Activated CD8-positive, alpha-beta memory T cell treated with anti-CD3 and anti-CD28 coated beads for 1 hour (primary cell): ENCODE measurements at places on chromosomes 5 and 9.

GRCh38 chr9:5784526-5785315 is 48.2 kb downstream of the ERMP1 start:
- DNase-seq = no peak

GRCh38 chr9:419571-420171 is 205.0 kb downstream of the DOCK8 start:
- no peak for DNase-seq

- no peak for DNase-seq
These were observed 3.8 kb upstream of the STPG3 start for GRCh38 chr9:137247135-137247915.

GRCh38 chr5:157944077-157944633 is 85.2 kb upstream of the CLINT1 start:
- no peak for DNase-seq

DNA sequence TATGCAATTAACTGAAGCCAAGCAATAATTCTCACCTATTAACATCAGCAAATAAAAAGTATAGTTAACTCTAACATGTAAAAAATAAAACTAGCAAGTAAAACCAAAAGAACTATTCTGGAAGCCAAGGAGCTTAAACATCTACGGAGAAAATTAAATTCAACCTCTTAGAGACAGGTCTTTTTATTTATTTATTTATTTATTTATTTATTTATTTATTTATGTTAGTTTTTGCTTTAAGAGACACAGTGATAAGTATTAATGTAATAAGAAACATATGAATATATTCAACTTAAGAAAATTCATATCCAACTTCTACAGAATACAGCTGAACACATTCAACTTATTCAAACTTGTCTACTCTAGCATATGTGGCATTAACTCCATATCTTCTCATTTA is 472.1 kb upstream of the IZUMO3 start:
- no peak for DNase-seq

GRCh38 chr5:113223831-113224604 is 210.8 kb downstream of the TSSK1B start:
- DNase-seq = no peak

DNA sequence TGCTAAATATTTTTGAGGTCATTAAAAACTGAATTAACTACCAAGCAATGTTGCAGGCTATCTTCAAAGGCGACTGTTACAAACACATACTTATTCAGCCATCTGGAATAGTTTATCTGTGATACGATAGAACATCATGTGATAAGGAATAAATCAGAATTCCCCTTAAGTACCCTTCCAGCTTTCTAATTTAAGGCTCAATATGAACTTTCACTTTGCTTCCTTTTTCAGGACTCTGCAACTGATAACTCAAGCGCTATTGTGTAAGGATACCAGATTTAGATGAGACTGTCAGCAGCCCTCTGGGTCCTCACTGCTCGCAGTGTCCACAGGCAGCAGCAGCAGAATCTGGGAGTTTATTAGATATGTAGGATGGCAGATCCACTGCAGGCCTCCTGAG is 416.3 kb downstream of the SPATA31D1 start:
- no peak for DNase-seq

DNA sequence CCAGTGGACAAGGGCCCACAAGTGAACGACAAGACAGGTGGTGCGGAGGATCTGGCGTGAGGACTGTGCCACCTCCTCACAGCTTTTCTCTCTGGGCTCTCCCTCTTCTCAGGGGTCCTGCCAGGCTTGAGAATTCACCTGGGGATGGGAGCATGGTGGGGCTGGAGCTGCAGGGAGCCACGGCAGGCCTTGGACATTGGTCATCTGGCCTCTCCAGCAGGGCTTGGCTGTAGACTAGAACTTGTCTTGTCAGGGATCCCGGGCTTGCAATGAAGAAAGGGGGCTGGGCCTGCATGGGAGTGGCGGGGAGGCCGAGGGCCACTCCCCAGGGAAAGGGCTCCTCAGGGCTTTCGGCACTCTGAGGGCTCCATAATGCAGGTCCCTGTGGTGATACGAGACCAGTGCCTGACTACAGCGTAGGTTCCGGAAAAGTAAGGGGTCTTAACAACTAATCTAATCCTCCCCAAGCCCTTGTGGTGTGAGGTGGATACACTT is 126.7 kb downstream of the MACROH2A1 start:
- no peak for DNase-seq

GRCh38 chr9:126883636-126884035 is 23.2 kb downstream of the ZBTB34 start:
- DNase-seq = no peak

- DNase-seq = no peak
These were observed 28.0 kb upstream of the DMRT3 start for GRCh38 chr9:948497-948896.

DNA sequence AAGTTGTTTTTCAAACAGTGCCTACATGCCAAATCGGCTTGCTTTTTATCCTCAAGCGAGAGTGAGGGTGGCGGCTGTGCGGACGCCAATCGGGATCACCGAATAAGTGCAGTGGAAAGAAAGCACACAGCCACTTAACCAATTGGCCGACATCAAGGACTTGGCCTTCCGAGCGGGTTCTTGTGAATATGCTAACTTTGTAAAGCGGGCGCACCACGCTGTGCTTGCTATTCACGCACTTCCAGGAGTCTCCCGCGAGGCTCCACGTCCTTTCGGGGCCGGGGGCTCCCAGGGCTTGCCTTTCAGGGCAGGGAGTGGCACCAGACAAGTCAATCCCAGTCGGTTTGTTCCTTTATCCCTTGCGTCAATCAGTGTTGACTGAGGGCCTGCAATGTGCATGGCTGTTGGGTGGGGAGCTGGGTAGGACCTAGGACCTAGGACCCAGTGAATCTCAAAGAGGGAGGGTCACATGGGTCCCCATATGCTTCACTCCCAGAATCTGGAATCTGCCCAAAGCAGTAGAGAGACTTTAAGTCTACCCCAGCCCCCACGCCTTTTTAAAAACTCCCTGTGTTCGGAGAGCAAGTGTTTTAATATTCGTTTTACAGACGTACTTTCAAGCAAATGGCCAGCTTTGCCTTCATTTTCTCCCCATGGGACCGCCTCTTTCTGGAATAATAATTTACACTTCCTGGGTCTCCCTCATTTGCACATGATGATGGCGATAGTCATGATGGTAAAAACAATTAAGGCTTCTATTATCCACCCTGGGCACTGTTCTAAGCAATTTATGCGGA is 2.0 kb upstream of the GCNT4 start:
- DNase-seq = no peak

GRCh38 chr5:80958616-80959015 is 1.5 kb upstream of the RASGRF2 start:
- no peak for DNase-seq

GRCh38 chr5:1888541-1889251 is 6.0 kb upstream of the IRX4 start:
- no peak for DNase-seq

GRCh38 chr5:78761840-78762239 is 113.3 kb upstream of the LHFPL2 start:
- no peak for DNase-seq

- DNase-seq = no peak
These were observed 6.7 kb upstream of the ANKRD18B start for GRCh38 chr9:33517373-33517772.

DNA sequence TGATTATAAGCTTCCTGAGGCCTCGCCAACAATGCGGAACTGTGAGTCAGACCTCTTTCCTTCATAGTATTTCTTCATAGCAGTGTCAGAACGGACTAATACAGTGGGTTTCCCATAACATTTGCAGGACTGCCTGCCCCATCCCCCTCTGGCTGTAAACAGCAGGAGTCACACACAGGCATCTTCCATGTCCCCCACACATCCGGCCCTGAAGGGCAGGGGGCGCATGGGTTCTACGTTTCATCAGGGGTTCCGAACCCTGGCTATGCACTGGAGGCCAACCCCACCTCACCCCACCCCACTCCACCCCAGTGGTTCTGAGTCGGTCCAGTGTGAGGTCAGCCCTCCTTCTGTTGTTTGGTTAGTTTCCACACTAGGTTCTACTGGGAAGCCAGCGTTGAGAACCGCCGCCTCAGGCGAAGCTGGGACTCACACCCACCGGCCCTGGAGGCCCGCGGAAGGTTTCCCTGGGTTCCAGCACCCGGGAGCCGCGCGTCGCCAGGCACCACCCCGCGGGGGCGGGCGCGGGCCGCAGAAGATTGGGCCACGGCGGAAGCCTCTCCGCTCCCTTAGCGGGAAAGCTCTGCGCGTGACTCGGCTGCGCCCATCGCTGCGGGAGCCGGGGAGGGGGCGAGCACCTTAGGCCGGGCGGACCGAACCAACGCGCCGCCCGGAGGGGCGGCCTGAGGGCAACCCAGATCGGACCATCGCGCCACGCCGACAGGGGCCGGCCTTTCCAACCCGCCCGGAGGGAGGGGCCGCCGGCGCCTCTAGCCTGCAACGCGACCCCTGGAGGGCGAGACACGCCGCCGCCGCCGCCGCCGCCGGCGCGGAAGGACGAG is at the start of gene RUSC2:
RUSC2 (plus strand) TSS at position 799 of the 842 bp plus-strand sequence. CDS start 56,411 bp downstream, outside the sequence.
- no peak for DNase-seq

- DNase-seq = no peak
These were observed 159.7 kb upstream of the TLX3 start for GRCh38 chr5:171149333-171149732.

GRCh38 chr5:79837761-79838551 is 148.3 kb downstream of the CMYA5 start:
- DNase-seq = no peak

- no peak for DNase-seq
These were observed 271.6 kb downstream of the GABRB2 start for GRCh38 chr5:161274951-161275350.

- DNase-seq = no peak
These were observed 215.0 kb downstream of the GAPVD1 start for GRCh38 chr9:125476645-125477044.

DNA sequence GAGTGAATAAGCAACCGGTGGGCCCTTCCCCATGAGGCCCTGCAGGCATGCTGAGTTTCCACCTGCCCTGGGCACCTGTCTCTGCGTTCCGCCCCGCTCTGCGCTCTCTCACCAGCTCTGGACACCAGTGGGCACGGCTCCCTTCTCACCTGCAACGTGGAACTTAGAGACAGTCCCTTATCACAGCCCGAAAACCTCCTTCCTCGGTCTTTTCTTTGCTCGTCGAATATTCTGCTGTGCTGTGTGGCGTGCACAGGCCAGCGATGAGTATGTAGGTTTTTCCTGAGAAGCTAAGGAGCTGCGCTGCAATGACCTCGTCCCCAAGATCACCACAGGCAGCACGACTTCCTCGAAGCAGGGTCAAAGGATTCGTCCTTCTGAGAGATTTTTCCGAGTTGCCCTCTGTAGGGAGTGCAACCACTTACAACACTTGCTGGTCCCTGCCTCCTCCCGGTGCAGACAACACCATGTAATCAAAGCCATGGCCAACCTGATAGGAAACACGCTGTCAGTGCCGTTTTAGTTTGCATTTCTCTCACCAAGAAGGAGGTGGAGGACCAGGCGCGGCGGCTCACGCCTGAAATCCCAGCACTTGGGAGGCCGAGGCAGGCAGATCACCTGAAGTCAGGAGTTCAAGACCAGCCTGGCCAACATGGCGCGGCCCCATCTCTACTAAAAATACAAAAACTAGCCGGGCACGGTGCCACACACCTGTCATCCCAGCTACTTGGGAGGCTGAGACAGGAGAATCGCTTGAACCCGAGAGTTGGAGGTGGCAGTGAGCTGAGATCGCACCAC is 27.2 kb upstream of the NOTCH1 start:
- no peak for DNase-seq

DNA sequence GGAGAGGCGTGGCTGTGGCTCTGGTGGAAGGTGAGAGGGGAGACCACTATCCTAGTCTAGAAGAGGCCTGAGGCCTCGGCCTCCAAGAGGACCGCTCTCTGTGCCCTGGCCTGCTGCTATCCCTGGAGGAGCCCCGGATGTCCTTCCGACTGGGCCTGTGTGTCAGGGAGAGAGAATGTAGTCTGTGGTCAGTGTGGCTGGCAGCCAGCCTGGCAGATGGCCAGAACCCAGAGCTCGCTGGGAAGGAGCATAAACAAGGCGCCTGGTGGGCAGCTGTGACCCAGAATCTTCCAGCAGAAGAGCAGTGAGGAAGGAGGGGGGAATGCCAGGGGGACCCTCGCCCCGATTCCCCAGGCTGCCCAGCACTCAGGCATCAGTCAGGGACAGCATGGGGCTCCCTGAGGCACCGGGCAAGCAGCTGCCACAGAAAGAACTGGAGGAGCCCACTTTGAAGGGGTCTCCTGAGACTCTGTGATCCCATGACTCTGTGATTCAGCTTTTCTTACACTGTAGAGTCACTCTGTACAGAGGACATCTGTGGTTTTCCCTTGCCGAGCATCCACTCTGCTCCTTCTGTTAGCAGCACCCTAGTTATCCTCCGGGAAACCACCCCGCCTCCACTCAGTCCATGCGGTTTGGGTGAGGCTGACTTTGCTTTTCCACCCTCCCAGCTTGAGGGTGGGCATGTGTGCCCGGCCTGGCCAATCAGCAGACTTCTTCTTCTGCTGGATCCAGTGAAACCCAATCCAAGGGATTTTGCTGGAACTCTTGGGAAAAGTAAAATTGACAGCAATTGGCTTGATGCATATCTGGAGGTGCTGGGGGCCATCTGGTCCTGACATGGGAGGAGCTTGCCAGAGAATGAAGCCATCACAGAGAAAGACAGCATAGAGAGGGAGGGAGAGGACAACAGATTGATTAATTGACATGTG is 46.2 kb upstream of the PWWP2A start:
- no peak for DNase-seq

DNA sequence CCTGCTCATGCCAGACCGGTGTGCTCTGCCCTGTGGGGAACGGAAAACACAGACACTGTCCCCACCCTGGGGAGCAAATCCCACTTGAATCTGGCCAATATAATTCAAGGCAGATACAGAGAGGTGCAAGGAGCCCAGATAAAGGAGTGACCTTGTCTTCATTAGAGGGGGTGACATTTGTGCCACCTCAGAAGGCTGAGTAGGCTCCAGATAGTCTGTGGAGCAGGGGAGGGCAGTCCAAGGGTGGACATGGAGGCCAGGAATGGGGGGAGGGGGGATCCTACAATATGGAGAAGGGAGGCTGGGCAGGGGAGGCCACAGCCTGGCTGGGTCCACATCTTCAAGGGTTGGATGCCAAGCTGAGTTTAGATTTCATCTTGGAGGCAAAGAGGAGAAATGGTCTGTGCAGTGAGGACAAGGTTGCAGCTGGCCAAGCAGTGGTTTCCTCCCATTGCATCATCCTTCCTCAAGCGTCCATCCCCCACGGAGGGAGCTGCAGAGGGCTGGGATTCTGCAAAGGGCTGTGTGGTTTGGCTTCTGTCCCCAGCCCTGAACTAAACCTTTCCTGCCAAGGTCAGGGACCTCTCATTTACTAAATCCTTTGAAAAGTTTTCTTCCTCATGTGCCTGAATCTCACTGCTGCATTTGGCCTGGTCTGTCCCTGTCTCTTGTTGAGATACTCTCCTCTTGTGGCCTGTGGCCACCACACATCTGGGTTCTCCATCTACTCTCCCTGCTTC is 60.1 kb downstream of the GALNT12 start:
- no peak for DNase-seq

- no peak for DNase-seq
These were observed 90.1 kb downstream of the STARD4 start for GRCh38 chr5:111422245-111422644.

- DNase-seq = no peak
These were observed 3.5 kb downstream of the NRARP start for GRCh38 chr9:137298401-137299202.

- DNase-seq = no peak
These were observed 43.5 kb upstream of the ANKDD1B start for GRCh38 chr5:75567710-75568109.

- no peak for DNase-seq
These were observed 140.8 kb downstream of the CEP120 start for GRCh38 chr5:123282444-123282843.
